ENCODE measurements at places on chromosomes 13 and 19. TPM values are rescaled to one million over a fixed set of nuclear protein-coding genes. Genes with fewer than 3 reads are reported as not detected.

GRCh38 chr13:99406799-99407201, 94.5 kb upstream of the TM9SF2 start:
- no peak for DNase-seq
- H3K4me1 ChIP-seq, result peaks cover 28% of the 10 kb centered on the region
- H3K27me3 ChIP-seq, result no peaks in the 10 kb centered on the region

DNA sequence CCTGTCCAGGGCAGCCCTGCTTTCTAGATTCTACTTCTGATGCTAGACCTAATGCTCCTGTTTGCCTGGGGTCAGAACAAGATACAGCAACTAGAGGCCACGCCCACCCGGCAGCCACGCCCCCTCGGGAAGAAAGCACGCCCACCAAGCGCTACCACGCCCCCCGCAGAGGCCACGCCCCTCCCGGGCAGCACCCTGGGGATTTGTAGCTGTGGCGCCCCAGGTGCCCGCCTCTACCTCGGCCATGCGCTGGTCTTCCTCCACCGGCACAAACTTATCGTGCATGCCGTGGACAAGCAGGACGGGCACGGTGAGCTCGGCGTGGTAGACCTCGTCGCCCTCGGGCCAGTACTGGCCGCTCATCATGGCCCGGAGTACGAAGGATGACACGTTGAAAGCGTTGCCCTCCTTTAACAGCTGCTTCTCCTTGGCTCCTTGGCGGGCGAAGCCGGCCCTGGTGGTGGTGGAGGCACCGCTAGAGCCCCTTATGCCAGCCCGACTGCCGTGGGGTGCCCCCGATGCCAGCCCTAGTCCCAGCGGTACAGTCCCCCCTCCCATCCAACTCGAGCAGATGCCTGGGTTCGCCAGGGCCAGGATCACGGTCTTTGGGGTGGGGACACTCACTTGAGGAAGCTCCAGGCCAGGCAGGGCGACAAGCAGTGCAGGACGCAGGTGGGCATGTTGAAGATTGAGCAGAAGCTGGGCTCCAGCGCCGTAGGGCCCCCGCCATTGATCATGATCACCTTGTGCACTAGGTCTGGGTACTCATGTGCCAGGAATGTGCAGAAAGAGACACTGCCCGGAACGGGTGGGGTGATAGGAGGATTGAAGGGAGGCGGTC, 9.0 kb downstream of the ABHD8 start:
- peaks cover 11% of the 10 kb centered on the region for H3K4me1 ChIP-seq
- H3K27ac ChIP-seq, result no peak overlapping the region
- H3K4me3 ChIP-seq, result no peak overlapping the region
- peak; percentile 51 for DNase-seq

The C19orf81 gene
- not detected for total RNA-seq

DNA sequence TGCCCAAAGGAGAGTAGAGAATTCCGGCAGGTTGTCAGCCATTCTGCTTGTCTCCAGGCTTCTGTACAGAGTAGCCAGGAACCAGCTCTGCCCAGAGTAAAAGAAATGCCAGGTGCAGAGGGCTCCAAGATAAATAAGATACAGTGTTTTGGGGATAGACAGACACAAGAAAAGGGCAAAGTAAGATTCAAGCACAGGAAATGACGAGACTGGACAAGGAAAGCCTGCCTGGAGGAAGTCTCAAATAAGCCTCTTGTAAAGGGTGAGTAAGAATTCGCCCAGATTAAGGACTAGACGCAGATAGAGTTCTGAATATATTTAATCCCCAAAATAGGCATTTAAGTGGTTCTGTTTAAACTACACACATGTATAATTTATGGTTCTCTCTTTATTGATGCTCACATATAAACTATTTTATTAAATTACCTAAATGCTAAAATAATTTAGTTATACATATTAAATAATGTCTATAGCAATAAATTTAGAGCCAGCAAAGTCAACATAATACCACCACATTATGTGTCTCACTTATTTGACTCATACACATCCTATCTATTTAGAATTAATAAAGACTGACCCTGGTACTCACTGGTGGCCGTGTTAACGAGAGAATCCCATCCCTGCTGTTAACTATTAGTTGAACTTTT, 98.4 kb upstream of the RAP2A start:
- no peak overlapping the region for H3K4me3 ChIP-seq
- H3K36me3 ChIP-seq, result peaks cover 2% of the 10 kb centered on the region
- H3K27ac ChIP-seq, result no peak overlapping the region
- DNase-seq, result no peak
- no peaks in the 10 kb centered on the region for H3K4me1 ChIP-seq
- no peaks in the 10 kb centered on the region for H3K27me3 ChIP-seq

- H3K27me3 ChIP-seq, result no peaks in the 10 kb centered on the region
- no peaks in the 10 kb centered on the region for H3K36me3 ChIP-seq
Observed at GRCh38 chr13:51697855-51698254, 106.1 kb downstream of the DHRS12 start.

The MBD3L3 gene
- not detected for total RNA-seq

GRCh38 chr13:26379831-26380230, 125.9 kb downstream of the CDK8 start:
- H3K36me3 ChIP-seq, result no peaks in the 10 kb centered on the region
- H3K27me3 ChIP-seq, result no peaks in the 10 kb centered on the region
- no peak for DNase-seq
- H3K4me3 ChIP-seq, result no peak overlapping the region

GRCh38 chr13:28434926-28435325, 60.0 kb downstream of the FLT1 start:
- peaks cover 4% of the 10 kb centered on the region for H3K4me1 ChIP-seq
- H3K27me3 ChIP-seq, result no peaks in the 10 kb centered on the region
- no peak for DNase-seq
- H3K36me3 ChIP-seq, result no peaks in the 10 kb centered on the region

All from activated CD4-positive, alpha-beta T cell treated with anti-CD3 and anti-CD28 coated beads, Interleukin-2, amount 10 ng/mL, durations not matched to agents 7 days and 5 days (primary cell).